Common myeloid progenitor, CD34-positive (primary cell): ENCODE measurements at places on chromosomes 16 and 17.

GRCh38 chr17:19433727-19434340, 22.8 kb downstream of the RNF112 start:
- H3K27me3 ChIP-seq: peaks cover 3% of the 10 kb centered on the region
- H3K36me3 ChIP-seq: no peaks in the 10 kb centered on the region
- no peak for DNase-seq
- no peaks in the 10 kb centered on the region for H3K4me1 ChIP-seq
- H3K27ac ChIP-seq: no peak overlapping the region

DNA sequence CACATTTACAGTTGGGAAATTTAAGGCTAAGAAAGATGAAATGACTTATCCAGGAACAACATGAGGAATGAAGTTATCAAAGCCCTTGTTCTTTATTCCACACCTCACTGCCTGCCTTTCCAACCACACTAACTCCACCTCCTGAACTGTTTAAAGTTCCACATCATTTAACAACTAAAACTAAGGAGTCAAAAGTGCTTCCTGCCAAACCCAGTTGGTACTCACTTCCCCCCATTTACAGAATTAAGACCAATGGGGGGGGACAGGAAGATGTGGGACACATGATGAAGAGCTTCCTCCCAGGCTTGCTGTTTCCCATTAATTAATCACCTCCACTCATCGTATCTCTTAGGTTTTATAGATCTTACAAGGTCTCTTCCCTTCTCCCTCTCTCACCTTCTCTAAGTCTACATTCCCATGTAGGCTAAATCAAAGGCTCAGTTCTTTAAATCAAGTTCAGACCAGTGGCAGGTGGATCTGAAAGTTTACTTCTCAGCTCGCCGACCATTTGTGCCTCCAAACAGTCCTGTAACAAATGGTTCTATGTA, 19.2 kb upstream of the TMEM101 start:
- peaks cover 7% of the 10 kb centered on the region for H3K4me1 ChIP-seq
- no peak overlapping the region for H3K27ac ChIP-seq
- H3K4me3 ChIP-seq: no peak overlapping the region
- H3K36me3 ChIP-seq: peaks cover 44% of the 10 kb centered on the region
- no peak for DNase-seq

- no peak overlapping the region for H3K4me3 ChIP-seq
- peaks cover 21% of the 10 kb centered on the region for H3K36me3 ChIP-seq
- H3K27me3 ChIP-seq: no peaks in the 10 kb centered on the region
- H3K27ac ChIP-seq: no peak overlapping the region
- H3K4me1 ChIP-seq: no peaks in the 10 kb centered on the region
- DNase-seq: no peak
Observed at GRCh38 chr17:50480854-50481490, 2.3 kb downstream of the RSAD1 start.

- no peak overlapping the region for H3K4me3 ChIP-seq
- H3K27me3 ChIP-seq: no peaks in the 10 kb centered on the region
- no peak overlapping the region for H3K27ac ChIP-seq
- no peak for DNase-seq
Observed at GRCh38 chr17:34682305-34682704, 102.9 kb downstream of the TMEM132E start.

GRCh38 chr17:83146347-83146746, 66.9 kb downstream of the METRNL start:
- H3K36me3 ChIP-seq: no peaks in the 10 kb centered on the region
- DNase-seq: no peak
- H3K27ac ChIP-seq: no peak overlapping the region
- H3K4me1 ChIP-seq: no peaks in the 10 kb centered on the region

GRCh38 chr17:63967953-63968352, 4.8 kb downstream of the SCN4A start:
- no peaks in the 10 kb centered on the region for H3K36me3 ChIP-seq
- H3K27me3 ChIP-seq: no peaks in the 10 kb centered on the region
- no peak overlapping the region for H3K4me3 ChIP-seq
- no peak overlapping the region for H3K27ac ChIP-seq
- no peaks in the 10 kb centered on the region for H3K4me1 ChIP-seq

DNA sequence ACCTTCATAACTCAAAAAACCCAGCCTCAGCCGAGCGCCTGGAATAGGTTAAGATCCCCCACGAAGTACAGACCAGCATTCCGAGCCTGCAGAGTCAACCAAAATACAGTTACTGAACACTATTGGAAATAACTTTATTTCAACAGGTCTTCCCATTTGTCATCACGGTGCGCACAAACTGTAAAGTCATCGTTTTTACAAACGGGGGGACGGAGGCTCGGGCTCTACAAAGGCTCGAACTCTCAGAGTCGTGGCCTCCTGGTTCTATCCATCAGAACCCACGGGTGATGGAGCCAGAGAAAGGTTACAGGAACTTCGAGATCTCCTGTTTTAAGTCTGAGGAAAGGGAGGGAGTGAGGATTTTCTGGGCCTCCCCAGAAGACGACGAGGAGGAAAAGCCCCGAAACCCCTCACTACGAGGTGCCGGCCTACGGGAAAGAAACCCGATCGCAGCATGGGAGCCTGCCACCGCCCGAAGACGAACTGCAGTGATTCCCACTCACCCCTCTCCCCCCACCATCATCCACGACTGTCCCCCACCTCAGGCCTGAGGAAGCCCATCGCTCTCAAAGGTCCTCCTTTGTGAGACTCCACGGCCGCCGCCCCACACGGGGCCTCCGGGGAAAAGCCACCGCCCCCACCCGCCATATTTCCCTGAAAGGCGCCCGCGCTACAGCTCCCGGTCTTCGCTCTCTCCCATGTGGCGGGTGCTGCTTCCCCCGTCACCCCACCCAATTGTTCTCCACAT, 917 bp downstream of the YWHAE start:
- peaks cover 19% of the 10 kb centered on the region for H3K4me1 ChIP-seq
- peak; percentile 63 for DNase-seq
- peak overlapping the region; percentile 95 for H3K27ac ChIP-seq
- H3K4me3 ChIP-seq: peak overlapping the region; percentile 97

- peaks cover 32% of the 10 kb centered on the region for H3K36me3 ChIP-seq
- peaks cover 10% of the 10 kb centered on the region for H3K4me1 ChIP-seq
- DNase-seq: peak; percentile 72
- H3K27ac ChIP-seq: no peak overlapping the region
Observed at GRCh38 chr16:117379-118365, 20.8 kb downstream of the NPRL3 start.

- H3K4me1 ChIP-seq: no peaks in the 10 kb centered on the region
- no peak overlapping the region for H3K27ac ChIP-seq
- H3K36me3 ChIP-seq: peaks cover 12% of the 10 kb centered on the region
- no peaks in the 10 kb centered on the region for H3K27me3 ChIP-seq
- no peak overlapping the region for H3K4me3 ChIP-seq
Observed at GRCh38 chr16:8645831-8646230, 24.3 kb downstream of the METTL22 start.

- H3K4me3 ChIP-seq: no peak overlapping the region
- no peaks in the 10 kb centered on the region for H3K4me1 ChIP-seq
- no peaks in the 10 kb centered on the region for H3K36me3 ChIP-seq
- no peak for DNase-seq
- H3K27ac ChIP-seq: no peak overlapping the region
Observed at GRCh38 chr17:43309505-43310332, 75.9 kb upstream of the RNU2-1 start.

DNA sequence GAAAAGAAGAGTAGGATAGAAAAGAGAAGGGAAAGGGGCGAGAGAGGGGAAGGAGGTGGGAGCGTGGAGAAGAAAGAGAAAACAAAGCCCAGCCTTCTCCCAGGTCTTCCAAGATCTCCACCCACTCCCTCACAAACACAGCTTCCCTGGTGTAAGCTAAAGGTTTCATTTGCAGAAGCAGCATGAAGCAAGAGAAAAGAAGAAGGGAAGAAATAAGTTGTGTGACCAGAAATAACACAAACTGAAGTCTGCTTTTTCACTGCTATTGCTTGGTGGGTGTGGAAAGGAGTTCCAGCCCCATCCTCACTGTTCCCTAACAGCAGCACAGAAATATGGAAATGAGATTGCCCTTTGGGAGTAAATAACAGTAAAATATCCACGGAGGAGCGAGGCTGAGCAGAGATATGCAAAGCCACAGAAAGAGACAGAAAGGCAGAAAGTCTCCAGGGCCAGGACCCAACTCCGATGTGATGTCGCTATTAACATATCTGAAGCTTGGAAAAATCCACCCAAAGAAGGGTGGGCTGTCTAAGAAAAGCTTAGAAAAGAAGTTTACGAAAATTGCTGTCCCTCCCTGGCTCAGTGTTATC, 10.3 kb upstream of the GAS7 start:
- no peaks in the 10 kb centered on the region for H3K27me3 ChIP-seq
- no peak overlapping the region for H3K4me3 ChIP-seq
- H3K27ac ChIP-seq: no peak overlapping the region

DNA sequence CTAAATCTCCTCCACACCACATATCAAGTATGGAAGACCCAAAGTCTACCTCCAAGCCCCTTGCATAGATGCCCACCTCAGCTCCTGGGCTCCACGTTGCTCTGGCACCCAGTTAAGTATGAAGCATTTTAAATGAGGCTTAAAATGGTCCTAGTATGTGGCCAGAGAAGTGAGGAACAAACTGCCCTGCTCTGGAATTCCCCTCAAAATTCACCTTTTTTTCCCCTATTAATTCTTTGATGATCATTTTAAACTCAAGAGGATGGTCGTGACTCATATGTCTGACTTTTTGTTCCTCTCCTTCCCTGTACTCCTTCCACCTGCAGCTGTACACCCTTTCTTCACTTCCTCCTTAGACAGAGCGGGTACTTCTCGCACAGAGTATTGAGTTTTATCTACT, 234.5 kb upstream of the MYOCD start:
- H3K4me3 ChIP-seq: no peak overlapping the region
- DNase-seq: no peak
- no peaks in the 10 kb centered on the region for H3K36me3 ChIP-seq
- no peak overlapping the region for H3K27ac ChIP-seq

GRCh38 chr17:31433091-31433790, 41.8 kb downstream of the RAB11FIP4 start:
- no peak overlapping the region for H3K27ac ChIP-seq
- no peaks in the 10 kb centered on the region for H3K27me3 ChIP-seq
- no peaks in the 10 kb centered on the region for H3K36me3 ChIP-seq
- no peaks in the 10 kb centered on the region for H3K4me1 ChIP-seq

GRCh38 chr17:38557836-38558727, 47.7 kb downstream of the SRCIN1 start:
- DNase-seq: peak; percentile 88
- H3K27me3 ChIP-seq: peaks cover 45% of the 10 kb centered on the region
- H3K27ac ChIP-seq: no peak overlapping the region
- no peak overlapping the region for H3K4me3 ChIP-seq

- no peak for DNase-seq
- H3K4me1 ChIP-seq: no peaks in the 10 kb centered on the region
- no peak overlapping the region for H3K27ac ChIP-seq
- H3K36me3 ChIP-seq: peaks cover 62% of the 10 kb centered on the region
Observed at GRCh38 chr17:5381542-5381941, 37.9 kb downstream of the NUP88 start.

GRCh38 chr16:25228372-25228771, 11.6 kb downstream of the AQP8 start:
- no peaks in the 10 kb centered on the region for H3K27me3 ChIP-seq
- peaks cover 4% of the 10 kb centered on the region for H3K4me1 ChIP-seq
- no peak overlapping the region for H3K4me3 ChIP-seq
- H3K27ac ChIP-seq: no peak overlapping the region
- DNase-seq: no peak

DNA sequence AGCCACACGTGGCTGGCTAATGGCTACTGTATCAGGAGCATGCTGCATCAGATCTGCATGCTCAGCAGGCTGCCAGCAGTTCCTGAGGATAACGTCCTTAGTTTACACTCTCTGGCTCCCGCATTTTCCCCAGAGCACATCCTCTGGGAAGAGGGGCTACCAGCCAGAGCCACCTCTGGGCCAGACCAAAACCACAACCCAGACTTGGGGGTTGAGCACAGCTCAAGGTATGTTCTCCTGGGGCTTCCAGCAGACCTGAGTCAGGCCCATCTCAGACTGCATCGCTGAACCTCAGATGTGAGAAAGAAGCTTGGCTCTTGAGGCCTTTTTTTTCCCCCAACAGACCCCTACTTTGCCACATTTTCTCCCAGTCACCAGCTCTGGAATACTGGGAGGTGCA, 23.7 kb upstream of the WSCD1 start:
- H3K36me3 ChIP-seq: no peaks in the 10 kb centered on the region
- H3K4me1 ChIP-seq: no peaks in the 10 kb centered on the region
- DNase-seq: no peak

DNA sequence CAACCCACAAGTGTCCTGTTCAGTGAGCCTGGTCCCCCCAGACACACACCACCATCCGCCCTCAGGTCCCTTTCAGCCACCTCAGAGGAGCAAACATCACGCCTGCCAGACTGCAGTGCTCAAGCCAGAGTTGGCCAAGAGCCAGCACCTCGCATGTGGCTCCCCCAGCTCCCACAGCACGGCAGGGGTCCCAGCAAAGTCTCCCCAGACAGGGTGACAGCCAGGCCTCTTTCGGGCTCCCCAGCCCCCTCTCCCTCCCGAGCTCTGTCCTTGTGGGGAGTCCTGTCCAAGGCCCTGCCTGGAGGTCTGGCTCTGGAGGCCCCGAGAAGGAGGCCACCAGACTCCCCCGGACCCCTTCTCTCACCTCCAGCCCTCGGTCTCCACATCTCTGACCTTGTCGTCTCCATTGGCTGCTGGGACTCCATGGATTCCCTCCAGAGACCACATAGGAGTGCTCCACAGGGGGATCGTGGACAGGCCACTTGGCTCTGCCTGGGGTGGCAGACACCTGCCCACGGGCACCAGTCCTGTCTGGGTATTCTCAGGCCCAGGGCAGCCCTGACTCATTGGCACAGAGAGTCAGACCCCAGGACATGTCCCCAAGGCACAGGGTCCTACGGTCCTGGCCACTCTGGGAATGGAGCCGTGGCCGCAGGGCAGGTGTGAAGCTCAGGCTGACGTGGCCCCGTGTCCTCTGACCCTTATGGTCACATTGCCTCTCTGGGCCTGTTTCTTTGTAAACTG, 1.8 kb upstream of the MYADML2 start:
- DNase-seq: no peak
- H3K27ac ChIP-seq: no peak overlapping the region
- peaks cover 6% of the 10 kb centered on the region for H3K4me1 ChIP-seq
- H3K4me3 ChIP-seq: no peak overlapping the region
- no peaks in the 10 kb centered on the region for H3K27me3 ChIP-seq
- no peaks in the 10 kb centered on the region for H3K36me3 ChIP-seq
